ENCODE measurements at places on chromosomes 1 and 21.

DNA sequence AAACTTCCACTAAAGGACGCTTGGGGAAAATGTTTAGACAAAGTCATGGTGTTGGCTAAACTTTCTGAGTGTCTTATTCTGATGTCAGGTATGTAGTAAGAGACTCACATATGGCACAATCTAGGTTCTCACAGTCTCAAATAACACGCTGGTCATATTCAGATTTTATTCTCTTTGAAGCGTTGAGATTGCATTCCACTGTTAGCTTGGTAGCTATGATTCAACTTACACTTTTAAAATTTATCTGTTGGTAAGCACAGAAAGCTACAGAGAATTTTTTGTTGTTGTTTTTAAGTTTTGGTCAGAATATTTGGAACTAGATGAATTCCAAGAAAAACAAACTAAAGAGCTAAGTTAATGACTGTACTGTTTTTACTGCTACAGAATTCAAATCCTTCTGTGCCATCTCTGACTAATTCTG is 126.7 kb downstream of the PRRX1 start:
- no peak for DNase-seq

DNA sequence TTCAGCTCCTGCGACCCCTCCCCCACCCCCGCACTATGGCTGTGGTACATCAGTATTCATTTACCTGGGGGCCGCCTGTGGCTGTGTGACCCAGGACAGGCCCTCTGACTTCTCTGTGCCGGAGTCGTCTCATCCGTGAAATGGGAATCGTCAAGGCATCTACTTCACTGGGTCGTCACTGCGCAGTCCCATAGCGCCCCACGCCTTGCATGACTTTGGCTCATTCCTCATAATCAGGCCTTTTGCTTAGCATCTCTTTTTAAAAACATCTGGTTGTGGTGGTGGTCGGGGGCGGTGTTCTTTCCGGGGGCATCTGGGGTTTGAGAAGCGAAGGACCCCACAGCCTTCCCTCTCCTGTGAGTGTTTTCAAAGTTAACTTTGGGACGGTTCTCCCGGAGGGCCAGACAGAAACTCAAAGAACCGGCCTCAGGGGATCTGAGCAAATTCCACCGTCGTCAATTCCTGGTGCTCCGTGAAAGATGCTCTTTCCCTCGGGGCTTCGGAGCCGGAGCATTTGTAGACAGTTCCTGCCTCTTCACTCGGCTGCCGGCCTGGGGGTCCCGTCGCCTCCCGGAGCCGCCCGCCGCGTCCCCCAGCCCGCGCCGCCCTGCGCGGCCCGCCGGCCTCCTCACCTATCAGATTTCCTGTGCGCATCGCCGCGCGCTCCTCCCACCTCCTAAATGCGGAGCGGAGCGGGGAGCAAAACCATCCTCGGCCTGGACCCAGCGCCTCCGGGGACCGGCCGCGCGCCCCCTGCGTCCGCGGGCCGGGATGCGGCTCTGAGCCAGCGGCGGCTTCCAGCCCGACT is at the start of gene B3GALT5:
Gene B3GALT5, plus strand, starts transcription at position 708 of the 808 bp plus-strand sequence. CDS start 47,620 bp downstream, outside the sequence.
- no peak for DNase-seq

GRCh38 chr1:22229379-22229778 is 86.5 kb upstream of the WNT4 start:
- DNase-seq = no peak

DNA sequence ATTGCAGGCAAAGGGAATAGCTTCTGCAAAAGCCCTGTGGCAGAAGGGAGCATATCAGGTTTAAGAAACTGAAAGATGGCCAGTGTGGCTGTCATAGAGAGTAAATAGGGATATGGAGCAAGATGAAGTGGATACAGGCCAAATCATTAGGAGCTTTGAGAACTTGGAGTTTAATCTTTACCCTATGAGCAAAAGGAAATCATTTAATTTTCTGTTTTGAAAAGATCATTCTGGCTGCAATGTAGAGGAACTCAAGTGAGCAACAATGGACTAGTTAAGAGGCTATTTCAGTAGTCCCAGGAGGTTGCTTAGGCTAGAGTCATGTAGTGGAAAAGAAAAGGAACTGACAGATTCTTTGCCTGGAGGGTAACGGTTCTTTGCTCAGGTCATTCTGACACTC is 47.2 kb downstream of the RAP1A start:
- no peak for DNase-seq

- no peak for DNase-seq
Measured at GRCh38 chr1:215095524-215095923, 13.0 kb downstream of the KCNK2 start.

GRCh38 chr1:26692211-26692792 is 3.5 kb upstream of the ARID1A start:
- DNase-seq = peak; percentile 90

GRCh38 chr1:72010094-72010431 is 272.3 kb downstream of the NEGR1 start:
- DNase-seq = no peak
